ENCODE measurements at places on chromosomes 7 and 10.

DNA sequence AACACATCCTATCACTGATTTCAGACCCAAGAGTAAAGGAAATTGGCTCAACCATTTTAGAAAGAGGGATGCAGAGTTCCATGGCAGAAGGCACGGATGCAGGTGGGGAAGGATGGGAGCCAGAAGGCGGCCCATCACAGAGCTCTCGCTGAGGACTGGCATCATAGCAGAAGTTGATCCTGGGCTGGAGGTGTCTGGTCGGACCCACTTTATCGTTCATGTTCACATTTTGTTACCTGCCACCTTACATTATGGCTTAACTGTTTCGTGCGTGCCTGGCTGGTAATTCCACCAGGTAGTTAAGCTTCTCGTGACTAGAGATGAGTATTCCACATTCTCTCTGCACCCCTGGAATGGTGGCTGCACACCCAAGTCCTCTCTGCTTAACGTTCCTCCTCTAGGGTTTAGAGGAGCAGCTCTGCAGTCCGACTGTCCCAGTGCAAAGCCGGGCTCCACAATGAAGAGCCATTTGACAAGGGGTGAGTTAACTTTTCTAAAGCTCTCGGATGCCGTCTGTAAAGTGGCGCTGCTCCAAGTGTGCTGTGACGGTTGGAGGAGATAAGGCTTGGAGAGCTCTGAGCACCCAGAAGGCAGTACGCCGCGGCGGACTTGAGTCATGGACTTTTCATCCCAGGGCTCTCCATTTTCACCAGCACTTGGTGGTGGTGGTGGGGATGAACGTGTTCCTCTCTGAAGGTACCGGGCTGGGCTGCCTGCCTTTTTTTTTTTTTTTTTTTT is 157.1 kb upstream of the SHH start:
- no peak for DNase-seq

DNA sequence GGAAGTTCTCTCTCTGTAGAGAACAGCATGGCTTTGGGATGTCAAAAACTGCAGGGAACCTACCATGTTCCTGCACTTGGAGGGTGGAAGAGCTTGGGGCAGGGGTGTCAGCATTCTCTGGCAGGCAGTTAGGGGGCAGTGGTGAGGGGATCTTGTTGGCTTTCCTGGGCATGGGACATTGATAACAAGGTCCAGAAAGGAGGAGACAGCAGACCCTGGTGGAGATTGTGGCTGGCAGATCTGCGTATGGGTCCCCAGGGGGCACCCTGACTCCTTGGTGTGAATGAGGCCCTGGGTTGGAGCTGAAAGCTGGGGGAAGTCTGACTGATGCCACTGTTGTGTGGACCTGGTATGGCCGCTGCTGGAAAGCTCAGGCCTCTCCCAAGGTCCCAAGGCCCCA is 22.9 kb upstream of the CAMK2B start:
- no peak for DNase-seq

- no peak for DNase-seq
Measured at GRCh38 chr7:2732388-2732787, 44.4 kb downstream of the AMZ1 start.

- DNase-seq: no peak
Measured at GRCh38 chr10:132366499-132366898, 30.5 kb upstream of the PWWP2B start.

GRCh38 chr7:117582219-117582704 is 102.4 kb downstream of the CFTR start:
- peak; percentile 92 for DNase-seq

- DNase-seq: no peak
Measured at GRCh38 chr10:12397941-12398340, 48.6 kb downstream of the CAMK1D start.
